GM12892 (cell line): ENCODE measurements at places on chromosomes 12 and 14.

DNA sequence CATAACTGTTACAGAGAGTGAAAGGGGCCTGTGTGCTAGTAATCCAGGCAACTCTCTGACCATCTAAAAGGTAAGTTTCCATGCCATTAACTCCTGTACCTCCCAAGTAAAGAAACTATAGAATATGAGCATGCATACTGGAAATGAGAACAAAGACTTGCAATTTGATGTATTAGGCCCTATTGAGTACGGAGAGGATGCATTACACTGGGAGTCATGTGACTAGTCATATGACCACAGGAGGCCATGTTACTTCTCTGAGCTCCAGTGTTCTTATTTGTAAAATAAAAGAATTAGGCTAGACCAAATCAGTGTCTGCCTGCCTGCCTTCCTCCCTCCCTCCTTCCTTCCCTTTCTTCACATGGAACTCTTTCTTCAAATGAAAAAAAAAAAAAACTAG, 440.1 kb upstream of the CCDC196 start:
- no peak for DNase-seq

DNA sequence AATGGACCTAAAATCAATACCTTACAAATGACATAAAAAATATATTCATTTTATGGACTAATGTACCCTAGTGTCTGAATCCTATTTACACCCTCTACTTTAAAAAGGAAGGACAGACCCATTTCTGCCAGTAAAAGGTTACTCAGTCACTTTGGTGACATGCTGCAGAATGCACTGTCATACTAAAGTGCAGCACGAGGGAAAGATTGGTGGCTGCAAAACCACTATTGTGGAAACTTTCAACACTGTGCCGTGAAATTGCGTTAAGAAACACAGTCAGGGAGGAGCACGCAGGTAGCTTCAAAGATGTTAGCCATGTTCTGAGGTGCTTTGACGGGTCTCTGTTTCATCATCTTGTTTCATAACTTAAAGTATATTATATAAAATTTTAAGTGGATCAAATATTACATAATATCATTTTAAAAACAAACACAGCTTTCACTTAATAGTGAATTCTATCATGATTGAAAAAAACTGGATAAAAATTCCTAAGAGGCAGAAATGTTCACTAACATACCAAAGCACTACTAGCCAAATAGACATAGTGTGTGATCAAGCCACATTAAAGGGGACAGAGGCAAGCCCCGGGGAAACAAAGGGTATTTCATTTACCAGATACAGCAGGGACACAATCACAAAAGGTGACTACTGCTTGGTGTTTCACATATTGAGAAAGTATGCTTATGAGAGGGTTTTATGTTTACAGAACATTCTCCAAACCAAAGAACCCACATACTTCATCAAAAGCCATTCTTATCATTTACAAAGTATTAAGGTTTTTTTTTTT, 330.8 kb upstream of the SOX5 start:
- no peak for DNase-seq

GRCh38 chr12:1197264-1198018, 206.4 kb downstream of the ERC1 start:
- DNase-seq, result no peak

- DNase-seq, result no peak
Observed at GRCh38 chr12:64749461-64750200, 9.6 kb downstream of the GNS start.

DNA sequence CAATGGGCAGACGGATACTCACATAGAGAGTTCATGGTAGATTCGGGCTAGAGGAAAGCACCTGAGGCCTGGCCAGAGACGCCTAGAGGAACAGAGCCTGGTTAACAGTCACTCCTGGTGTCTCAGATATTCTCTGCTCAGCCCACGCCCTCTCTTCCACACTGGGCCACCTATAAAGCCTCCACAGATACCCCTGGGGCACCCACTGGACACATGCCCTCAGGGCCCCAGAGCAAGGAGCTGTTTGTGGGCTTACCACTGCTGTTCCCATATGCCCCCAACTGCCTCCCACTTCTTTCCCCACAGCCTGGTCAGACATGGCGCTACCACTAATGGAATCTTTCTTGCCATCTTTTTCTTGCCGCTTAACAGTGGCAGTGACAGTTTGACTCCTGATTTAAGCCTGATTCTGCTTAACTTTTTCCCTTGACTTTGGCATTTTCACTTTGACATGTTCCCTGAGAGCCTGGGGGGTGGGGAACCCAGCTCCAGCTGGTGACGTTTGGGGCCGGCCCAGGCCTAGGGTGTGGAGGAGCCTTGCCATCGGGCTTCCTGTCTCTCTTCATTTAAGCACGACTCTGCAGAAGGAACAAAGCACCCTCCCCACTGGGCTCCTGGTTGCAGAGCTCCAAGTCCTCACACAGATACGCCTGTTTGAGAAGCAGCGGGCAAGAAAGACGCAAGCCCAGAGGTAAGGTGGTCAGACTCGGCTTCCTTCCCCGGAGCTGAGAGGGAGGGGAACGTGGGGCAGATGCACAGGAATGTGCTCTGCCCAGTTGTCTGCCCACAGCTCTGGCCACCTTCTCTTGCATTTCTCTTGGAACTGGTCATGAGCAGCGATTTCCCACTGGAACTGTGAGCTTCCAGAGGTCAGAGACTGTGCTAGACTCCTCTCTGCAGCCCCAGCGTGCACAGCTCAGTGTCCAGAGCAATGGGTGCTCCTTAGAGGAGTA, at the start of gene CD4:
TSS of gene CD4 (plus strand) at position 557 of the 953 bp plus-strand sequence. CDS start 10,611 bp downstream, outside the sequence.
- DNase-seq, result no peak

DNA sequence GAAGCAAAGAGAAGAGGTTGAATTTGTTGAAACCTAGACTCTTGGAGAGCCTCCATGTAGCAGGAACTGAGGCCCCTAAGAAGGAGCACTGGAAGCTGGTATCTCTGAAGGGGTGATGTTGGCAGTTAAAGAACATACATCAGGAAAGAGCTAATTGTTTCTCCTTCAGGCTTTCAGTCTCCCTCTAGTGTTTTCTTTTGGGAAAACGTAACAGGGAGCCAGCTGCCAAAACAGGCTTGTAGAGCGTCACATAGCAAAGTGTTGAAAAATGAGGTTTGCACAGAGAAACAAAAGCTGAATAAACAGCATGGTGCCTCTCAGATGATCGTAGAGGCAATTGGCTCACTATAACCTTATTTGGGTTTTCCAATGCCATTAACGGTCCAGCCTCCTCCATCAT, 46.9 kb upstream of the CAND1 start:
- DNase-seq, result no peak

GRCh38 chr14:54175298-54175942, 218.8 kb upstream of the BMP4 start:
- DNase-seq, result peak; percentile 7

DNA sequence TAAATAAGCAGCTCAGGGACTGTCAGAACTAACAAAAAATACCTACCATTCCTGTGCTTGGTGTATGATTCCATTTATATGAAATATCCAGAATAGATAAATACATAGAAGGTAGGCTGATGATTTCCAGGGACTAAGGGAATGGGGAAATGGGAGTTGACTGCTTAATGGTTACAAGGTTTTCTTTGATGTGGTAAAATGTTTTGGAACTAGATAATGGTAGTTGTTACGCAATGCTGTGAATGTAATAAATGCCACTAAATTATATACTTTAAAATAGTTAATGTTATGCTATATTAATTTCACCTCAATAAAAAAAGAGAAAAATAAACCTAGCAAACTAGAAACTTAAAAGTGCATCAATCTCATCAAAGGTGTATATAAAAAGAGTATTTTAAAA, 41.1 kb downstream of the CEP83 start:
- no peak for DNase-seq

DNA sequence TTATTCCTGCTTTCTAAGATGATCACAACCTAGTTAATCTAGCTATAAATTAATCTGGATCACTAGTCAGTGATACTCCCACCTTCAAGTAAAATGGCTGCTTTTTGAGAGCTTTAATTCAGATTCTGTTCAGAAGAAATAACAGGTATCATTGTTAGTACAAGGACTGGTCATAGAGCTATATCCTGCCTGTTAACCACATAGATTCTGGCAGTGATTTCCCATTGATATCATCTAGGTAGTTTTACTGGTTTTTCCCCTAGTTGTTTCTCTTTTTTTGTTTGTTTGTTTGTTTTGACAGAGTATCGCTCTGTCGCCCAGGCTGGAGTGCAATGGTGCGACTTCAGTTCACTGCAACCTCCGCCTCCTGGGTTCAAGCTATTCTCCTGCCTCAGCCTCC, 39.0 kb upstream of the HIF1A start:
- DNase-seq, result no peak

DNA sequence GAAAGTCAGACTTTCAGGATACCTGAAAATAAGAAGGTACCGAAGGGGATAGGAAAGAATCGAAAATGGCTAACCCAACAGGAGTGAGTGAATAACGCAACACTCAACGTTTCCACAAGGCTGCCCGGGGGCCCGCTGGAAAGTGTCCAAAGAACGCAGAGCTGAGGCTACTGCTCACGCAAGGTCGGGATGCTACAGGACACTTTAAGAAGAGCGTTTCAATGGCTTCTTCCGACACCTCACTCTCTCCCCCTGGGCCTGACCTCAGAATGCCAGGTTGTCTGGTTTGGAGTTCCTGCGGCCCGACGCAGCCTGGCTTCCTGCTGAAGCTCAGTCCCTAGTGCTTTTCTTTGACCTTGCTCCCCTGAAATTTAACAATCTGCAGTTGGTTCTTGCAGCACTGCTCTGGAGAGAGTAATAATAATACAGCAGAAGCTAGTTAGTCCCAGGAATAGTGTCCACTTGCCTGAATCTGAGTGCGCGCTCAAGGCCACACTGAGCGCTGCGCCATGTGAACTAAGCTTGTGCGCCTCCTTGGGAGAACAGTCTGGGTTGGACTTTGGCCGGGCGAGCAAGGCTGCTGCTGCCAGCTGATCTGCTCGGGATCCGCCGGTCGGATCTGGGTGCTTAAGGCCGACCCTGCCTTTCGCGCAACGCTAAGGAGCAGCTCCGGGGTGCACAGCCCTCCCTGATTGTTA, 2.0 kb upstream of the ALX1 start:
- no peak for DNase-seq

DNA sequence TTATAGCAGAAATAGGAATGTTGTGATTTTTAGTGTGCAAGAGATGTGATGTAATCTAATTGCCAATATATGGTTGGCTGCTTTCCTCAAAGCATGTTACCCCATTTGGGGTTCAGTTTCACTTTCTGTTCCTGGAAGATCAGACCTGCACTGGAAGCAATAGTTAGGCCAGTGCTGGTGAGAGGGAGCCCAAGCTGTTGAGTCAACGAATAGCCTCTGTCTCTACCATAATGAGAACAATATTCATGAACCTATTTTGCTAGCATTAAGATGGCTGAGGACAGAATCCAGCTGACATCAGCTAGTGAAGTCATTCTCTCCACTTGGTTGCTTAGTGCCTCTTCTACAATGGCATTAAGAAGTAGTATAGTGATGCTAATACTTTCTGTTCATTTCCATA, 379.9 kb upstream of the DCN start:
- DNase-seq, result no peak

- no peak for DNase-seq
Observed at GRCh38 chr12:34604227-34604626, 581.9 kb downstream of the ALG10 start.

DNA sequence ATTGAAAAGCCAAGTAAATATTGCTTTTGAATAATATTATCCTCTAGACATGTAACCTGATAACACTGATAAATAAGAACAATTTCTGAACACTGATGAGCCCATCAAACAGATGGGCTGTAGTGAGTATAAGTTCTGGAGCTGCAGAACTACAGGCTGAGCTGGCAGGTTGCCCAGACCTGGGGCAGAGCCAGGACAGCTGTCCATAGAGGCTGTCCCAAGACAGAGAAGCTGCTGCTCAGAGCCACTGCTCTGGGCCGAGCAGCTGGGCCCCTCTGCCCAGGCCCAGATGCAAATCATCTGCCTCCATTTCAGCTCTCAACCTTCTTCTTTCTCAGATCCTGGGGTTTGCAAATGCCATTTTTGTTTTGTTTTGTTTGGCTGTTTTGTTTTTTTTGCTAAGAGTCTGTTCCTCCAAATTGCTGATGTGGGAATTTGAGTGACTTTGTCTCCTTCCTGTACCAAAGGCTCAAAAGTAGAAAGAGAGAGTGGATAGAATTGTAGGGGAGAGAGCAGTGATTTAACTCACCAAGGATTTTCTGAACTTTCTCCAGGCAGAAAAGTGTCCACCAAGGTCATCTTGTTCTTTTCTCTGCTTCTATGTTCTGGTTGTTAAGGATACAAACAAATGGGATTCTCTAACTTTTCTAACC, 4.0 kb upstream of the TESPA1 start:
- no peak for DNase-seq

- DNase-seq, result no peak
Observed at GRCh38 chr12:52300796-52301691, 9.7 kb upstream of the KRT81 start.

GRCh38 chr12:104154806-104155205, 16.8 kb upstream of the NFYB start:
- DNase-seq, result no peak

DNA sequence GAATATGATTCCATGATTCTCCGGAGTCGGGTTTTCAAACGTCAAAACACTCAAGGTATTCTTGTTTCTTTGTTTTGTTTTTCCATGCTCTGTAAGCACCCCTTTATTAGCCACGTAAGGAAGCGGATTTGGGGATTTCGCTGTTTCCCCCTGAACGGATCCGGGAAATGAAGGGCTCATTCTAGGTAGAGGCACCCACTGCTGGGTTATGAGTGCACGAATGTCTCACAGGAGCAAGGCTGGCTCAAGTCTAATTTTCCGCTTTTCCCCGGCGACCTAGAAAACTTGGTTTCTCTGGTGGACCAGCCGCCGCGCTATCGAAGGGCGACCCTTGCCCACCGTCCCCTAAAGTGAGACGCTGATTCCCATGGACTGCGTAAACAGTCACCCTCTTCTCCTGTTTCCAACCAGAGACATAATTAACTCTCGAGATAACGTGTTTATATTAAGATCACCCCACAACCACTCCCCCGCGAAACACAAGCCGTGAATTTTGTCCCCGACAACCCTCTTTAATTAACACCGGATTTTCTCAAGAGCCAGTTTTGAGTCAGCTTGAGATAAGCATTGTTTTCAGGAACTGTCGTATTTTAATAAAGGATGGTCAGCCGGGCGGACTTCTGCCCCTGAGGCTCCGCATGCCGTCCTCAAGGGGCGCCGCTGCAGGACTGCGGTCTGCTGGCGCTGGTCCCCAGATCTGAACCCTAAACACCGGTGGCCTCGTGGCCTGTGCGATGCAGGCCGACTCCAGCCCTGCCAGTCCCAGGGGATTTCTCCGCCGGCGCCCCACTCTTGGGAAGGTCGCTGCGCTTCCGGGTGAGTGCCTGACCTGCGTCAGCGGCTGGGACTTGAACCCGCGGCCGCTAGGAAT, 515 bp upstream of the ABCC9 start:
- no peak for DNase-seq

GRCh38 chr14:90611936-90612335, 204.3 kb downstream of the TTC7B start:
- no peak for DNase-seq

DNA sequence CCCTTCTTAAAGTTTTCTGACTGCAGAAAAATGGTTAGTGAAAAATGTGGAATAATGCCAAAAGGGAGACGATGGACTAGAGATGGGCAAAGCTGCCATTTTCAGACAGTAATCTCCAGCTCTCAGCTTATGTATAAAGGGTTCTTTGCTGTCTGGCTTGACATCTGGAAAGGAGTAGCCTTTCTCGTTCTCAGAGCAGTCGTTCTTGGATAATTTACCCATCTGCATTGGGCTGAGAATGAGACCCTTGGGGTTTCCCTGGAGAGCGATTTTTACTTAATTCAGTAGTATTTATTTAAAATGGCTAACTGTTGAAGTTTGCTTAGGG, 1.2 kb downstream of the NUDT4 start:
- DNase-seq, result no peak
